Right forelimb (tissue), 1 donor: ENCODE measurements at places on chromosomes 3 and 15.

DNA sequence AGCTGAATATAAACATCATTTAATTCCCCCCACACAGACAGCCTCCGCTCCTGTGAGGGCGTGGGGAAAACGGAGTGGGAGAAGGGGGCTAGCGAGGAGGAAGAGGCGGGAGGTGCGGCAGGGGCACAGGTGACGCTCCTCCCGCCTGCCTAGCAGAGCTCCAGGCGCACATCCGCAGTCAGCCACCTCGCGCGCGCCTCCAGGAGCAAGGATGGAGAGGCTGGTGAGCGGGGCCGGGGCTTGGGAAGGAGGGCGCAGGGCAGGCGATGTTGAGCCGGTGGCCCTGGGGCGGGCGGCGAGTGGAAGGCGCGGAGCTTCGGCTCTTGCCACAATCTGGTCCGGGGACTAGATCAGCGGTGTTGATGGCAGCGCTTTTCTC lies at the start of gene CD200:
Gene CD200 (plus strand): TSS at position 155 of the 379 bp plus-strand sequence. CDS start 57 bp downstream, at position 212.
- DNase-seq, result peak; percentile 83

GRCh38 chr3:166455744-166456143 lies 618.5 kb upstream of the BCHE start:
- DNase-seq, result no peak

GRCh38 chr15:38612159-38612863 lies 47.7 kb upstream of the RASGRP1 start:
- no peak for DNase-seq

DNA sequence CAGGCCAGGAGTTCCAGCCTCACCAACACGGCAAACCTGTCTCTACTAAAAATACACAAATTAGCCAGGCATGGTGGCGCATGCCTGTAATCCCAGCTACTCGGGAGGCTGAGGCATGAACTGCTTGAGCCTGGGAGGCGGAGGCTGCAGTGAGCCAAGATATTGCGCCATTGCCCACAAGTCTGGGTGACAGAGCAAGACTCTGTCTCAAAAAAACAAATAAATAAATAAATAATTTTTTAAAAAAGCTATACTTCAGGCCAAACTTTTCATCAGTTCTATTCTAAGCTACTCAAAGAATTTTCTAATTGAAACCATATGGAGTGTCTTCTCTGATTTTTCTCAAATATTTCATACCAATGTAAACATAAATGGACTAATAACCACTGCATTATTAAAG lies 43.5 kb downstream of the PHC3 start:
- no peak for DNase-seq

- no peak for DNase-seq
These were observed 20.4 kb downstream of the IGF1R start for GRCh38 chr15:98668566-98669308.

DNA sequence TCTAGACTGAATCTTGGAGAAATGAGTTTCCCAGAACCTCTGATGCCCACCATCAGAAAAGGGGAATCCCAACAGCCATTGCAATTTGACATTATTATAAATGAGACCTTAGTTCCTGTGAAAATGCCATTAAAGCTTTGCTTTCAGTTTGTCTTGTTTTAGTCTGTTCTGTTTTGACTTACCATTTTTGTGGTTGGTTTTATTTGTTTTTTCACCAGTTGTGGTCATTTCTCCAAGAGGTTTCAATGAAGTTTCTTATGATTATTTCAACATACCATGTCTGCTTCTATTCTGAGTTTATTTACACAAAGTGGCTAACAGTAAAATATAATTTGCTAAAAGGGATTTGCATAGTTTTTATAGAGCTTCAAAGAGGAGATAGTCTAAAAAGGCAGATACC lies 175.0 kb upstream of the MCTP2 start:
- DNase-seq, result no peak

DNA sequence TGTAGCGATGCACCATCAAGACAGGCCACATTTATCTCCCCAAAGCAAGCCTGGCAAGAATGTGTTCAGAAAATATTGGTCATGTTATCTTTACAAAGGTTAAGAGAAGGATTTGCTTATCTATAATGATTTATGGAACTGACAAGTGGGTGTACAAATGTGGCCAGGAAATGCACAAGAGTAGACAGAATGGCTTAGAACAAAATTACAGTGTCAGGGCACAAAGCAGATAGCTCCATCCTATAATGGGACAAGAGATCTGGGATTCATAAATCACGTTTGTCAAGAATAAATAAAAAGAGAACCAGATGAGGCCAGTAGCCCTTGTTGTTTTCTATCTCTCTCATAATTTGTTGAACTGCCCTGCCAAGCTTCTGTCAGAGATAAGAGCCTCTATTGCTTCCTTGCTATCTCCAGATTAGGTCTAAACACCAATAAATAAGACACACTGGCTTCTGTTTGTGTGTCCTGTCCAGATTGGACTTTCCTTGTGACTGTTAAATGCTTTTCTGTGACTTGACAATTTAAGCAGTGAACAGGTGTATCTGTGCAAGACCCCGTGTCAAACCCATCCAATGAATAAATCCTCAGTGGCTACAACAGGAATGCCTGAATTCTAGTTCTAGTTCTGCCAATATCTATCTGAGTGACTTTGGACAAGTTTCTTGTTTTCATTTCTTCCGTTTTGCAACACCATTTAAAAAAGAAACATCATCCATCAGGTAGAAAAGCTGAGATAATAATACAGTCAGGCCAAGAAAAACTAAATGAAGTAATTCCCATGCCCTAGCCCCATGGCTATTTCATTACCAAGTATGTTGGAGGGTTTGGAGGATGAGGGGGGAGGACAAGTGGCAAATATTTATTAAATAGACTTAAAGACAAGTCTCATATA lies 157.2 kb downstream of the DCLK3 start:
- DNase-seq, result no peak

DNA sequence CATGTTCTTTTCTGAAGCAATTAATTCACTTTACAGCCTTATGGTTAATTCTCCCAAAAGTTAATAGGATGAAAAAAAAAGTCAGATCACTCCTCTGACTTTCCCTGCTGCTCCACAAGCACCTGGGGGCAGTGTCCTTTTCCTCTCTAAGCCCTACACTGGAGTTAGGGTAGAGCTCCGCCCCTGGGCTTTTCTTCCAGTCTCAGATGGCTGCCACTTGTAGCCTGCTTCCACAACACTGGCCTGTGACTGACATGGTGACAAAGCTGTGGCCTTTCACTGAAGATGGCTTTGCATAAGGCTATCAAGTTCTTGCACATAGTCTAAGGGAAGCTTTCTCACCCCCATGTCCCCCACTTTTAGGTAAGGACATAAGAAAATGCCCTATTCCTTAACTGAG lies 1.3 kb upstream of the MON1A start:
- DNase-seq, result no peak

DNA sequence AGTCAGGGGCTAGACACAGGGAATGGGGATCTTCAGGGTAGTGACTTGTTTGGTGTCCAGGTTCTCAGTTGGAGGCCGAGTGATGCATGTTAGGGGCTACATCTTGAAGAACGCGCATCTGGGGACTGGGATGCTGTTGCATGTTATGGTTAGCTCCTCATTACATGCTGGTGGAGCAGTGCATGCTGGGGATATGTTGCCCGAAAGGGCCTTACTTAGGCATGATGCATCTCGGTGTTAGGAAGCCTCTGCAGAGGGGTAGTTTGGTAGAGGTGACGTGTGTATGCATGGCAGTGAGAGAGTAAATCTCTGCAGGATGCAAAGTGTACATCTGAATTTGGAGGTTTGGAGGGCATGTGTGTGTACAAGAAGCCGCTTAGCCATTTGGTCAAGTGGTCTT lies 2.4 kb downstream of the EIF4G1 start:
- DNase-seq, result no peak

- DNase-seq, result no peak
These were observed 57.9 kb downstream of the TIPARP start for GRCh38 chr3:156732261-156732660.

GRCh38 chr15:66066481-66066880 lies 187.1 kb downstream of the MEGF11 start:
- DNase-seq, result no peak

GRCh38 chr15:64464276-64465005 lies 4.1 kb downstream of the ZNF609 start:
- no peak for DNase-seq

DNA sequence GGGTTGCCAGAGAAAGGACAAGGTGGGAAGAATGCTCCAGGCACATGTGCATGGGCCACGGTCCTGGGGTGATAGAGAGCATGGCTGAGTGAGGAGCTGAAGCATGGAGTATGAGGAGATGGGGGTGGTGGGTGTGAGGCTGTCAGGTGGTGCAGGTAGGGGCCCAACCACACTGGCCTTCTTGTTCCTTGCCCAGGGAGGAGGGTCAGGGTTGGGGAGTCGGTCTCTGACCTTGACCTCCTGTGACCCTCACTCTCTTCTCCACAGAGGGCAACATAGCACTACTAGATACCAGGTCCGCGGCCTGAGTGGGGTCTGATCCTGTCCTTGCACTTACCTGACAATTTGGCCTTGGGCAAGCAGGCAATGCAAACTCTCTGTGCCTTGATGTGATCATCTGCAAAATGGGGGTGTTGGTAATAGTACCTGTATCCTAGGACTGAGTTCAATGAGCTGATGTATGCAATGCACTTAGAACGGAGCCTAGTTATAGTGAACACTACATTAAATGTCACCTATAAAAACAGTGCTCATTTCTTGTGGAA lies 75.2 kb downstream of the EEFSEC start:
- DNase-seq, result no peak

GRCh38 chr3:120604382-120604781 lies 8.2 kb downstream of the NDUFB4 start:
- no peak for DNase-seq

DNA sequence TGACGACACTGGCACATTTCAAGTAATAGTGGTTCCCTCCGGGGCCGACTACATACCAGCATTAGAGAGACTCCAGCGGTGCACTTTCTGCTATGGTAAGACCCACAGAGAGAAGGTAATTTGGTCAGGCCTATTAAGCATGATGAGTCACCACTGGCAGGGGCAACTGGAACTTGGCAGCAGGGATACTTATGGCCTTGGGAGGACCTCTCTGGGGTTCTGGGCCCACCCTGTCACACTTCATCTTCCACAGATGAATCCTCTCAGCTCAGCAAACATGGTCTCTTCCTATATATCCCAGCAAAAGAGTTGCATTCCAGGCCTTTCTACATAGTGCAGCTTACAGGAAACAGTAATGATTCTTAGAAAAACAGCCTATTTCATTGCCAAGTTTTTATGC lies 88.0 kb downstream of the PIK3R4 start:
- DNase-seq, result peak; percentile 76
